PC-9 (cell line): ENCODE measurements at places on chromosomes 4 and X. TPM values are rescaled to one million over a fixed set of nuclear protein-coding genes. Genes with fewer than 3 reads are reported as not detected.

Gene SPACA5
- not detected in 2 replicates for total RNA-seq

Gene CABS1
- not detected in 2 replicates for total RNA-seq

Gene COX7B2
- total RNA-seq: 12.7 and 15.4 TPM in 2 replicates

Gene CLOCK
- 13.3 and 19.4 TPM in 2 replicates for total RNA-seq

Gene TRIM75
- total RNA-seq: not detected in 2 replicates

Gene MAGEA9B
- total RNA-seq: not detected in 2 replicates

Gene HSFX4
- total RNA-seq: not detected in 2 replicates

Gene SHISA3
- total RNA-seq: not detected in 2 replicates

Gene HMGN5
- 3.6 and 6.6 TPM in 2 replicates for total RNA-seq
